ENCODE measurements at places on chromosomes 12 and 14. TPM values are rescaled to one million over a fixed set of nuclear protein-coding genes. Genes with fewer than 3 reads are reported as not detected.

GRCh38 chr14:100988956-100989355 lies 85.4 kb upstream of the RTL1 start:
- no peaks in the 10 kb centered on the region for H3K36me3 ChIP-seq
- no peak overlapping the region for H3K4me3 ChIP-seq
- DNase-seq = no peak
- no peaks in the 10 kb centered on the region for H3K27me3 ChIP-seq

DNA sequence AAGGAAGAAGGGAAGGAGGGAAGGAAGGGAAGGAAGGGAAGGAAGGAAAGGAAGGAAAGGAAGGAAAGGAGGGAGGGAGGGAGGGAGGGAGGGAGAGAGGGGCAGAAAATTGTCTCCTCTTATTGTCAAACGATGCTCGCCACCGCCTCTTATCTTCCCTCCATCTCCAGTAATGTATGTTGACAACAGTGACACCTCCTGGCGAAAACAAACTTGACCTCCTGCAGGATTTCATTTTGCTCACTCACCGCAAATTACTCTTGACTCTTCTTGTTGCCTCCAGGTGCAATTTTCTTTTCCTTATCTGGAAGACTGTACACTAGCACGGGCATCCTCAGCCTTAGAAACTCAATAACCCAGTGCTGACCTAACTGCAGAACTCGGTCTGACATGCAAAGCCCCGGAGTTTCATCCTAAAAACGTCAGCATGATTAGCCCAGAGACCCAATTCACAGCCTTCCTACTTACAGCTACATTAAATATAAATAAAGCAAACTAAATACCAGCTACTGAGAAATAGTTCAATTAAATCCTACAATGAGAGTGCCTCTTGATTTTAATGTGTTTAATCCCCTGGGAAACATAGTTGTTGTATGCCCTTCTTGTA lies 512.4 kb upstream of the TMPO start:
- no peaks in the 10 kb centered on the region for H3K4me1 ChIP-seq
- DNase-seq = no peak
- H3K27ac ChIP-seq = no peak overlapping the region
- no peak overlapping the region for H3K4me3 ChIP-seq

- H3K36me3 ChIP-seq = no peaks in the 10 kb centered on the region
- H3K27ac ChIP-seq = no peak overlapping the region
- DNase-seq = no peak
- no peak overlapping the region for H3K4me3 ChIP-seq
- H3K27me3 ChIP-seq = no peaks in the 10 kb centered on the region
Measured at GRCh38 chr14:73438993-73439392, 19.4 kb downstream of the NUMB start.

GRCh38 chr14:58733451-58734208 lies 95.9 kb downstream of the DACT1 start:
- H3K4me3 ChIP-seq = no peak overlapping the region
- H3K36me3 ChIP-seq = no peaks in the 10 kb centered on the region
- no peaks in the 10 kb centered on the region for H3K27me3 ChIP-seq
- no peak overlapping the region for H3K27ac ChIP-seq
- no peaks in the 10 kb centered on the region for H3K4me1 ChIP-seq
- DNase-seq = no peak

- no peak overlapping the region for H3K4me3 ChIP-seq
- no peaks in the 10 kb centered on the region for H3K4me1 ChIP-seq
- DNase-seq = no peak
- no peak overlapping the region for H3K27ac ChIP-seq
- H3K36me3 ChIP-seq = no peaks in the 10 kb centered on the region
- H3K27me3 ChIP-seq = no peaks in the 10 kb centered on the region
Measured at GRCh38 chr14:61609191-61609843, 86.0 kb upstream of the HIF1A start.

DNA sequence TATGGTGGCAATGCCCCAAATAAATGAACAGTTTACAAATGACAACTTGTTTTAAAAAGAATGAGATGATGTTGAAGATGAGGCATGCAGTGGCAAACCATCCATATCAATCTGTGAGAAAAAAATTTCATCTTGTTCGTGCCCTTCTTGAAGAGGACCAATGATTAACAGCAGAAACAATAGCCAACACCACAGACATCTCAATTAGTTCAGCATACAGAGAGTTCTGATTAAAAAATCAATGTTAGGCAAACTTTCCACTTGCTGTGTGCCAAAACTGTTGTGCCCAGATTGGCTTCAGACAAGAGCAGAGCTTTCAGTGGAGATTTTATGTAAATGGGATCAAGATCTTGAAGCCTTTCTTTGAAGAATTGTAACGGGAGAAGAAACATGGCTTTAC lies 329.9 kb downstream of the BMP4 start:
- no peaks in the 10 kb centered on the region for H3K27me3 ChIP-seq
- DNase-seq = no peak
- H3K27ac ChIP-seq = no peak overlapping the region
- no peaks in the 10 kb centered on the region for H3K36me3 ChIP-seq
- H3K4me3 ChIP-seq = no peak overlapping the region

DNA sequence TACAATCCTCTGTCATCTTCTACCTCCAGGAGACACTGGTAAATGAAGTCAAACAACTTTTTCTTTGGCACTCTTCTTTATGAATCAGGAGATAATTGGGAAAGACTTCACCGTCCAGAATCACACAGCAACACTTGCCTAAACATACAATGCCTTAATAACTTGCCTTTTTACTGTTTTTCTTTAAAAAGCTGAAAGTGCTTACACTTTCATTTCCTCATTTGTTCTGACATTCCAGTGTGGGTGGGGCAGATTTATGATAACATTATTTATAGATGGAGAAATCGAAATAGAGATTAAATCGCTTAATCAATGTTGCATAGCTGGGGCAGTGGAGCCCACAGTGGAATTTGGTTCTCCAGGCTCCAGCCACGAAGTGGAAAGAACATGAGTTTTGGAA lies 2.8 kb upstream of the FRS2 start:
- peaks cover 12% of the 10 kb centered on the region for H3K4me1 ChIP-seq
- H3K4me3 ChIP-seq = no peak overlapping the region
- DNase-seq = no peak

GRCh38 chr14:102645746-102646440 lies 53.4 kb downstream of the RCOR1 start:
- H3K4me3 ChIP-seq = no peak overlapping the region
- no peaks in the 10 kb centered on the region for H3K27me3 ChIP-seq
- H3K27ac ChIP-seq = no peak overlapping the region
- DNase-seq = no peak
- peaks cover 15% of the 10 kb centered on the region for H3K4me1 ChIP-seq

DNA sequence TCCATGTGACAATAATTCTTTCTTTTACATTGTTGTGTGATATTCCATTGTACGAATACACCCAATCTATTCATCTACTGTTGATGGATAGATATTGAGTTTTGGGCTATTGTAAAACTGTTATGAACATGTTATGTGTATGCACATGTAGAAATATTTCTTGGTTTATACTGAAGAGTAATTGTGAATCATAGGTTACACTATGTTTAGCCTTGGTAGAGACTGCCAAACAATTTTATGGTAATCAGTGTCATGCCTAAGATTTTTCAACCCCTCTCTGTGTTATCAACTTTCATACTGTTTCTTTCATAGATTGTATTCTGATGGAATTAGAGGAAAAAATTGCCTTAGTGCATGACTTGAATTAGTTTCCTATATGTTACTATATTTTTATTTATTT lies 39.5 kb downstream of the FRMD6 start:
- no peak overlapping the region for H3K27ac ChIP-seq
- DNase-seq = no peak
- no peak overlapping the region for H3K4me3 ChIP-seq

- H3K27ac ChIP-seq = no peak overlapping the region
- no peaks in the 10 kb centered on the region for H3K36me3 ChIP-seq
- no peak for DNase-seq
- no peak overlapping the region for H3K4me3 ChIP-seq
- H3K27me3 ChIP-seq = peaks cover 9% of the 10 kb centered on the region
Measured at GRCh38 chr12:48022676-48023385, 18.6 kb upstream of the COL2A1 start.

DNA sequence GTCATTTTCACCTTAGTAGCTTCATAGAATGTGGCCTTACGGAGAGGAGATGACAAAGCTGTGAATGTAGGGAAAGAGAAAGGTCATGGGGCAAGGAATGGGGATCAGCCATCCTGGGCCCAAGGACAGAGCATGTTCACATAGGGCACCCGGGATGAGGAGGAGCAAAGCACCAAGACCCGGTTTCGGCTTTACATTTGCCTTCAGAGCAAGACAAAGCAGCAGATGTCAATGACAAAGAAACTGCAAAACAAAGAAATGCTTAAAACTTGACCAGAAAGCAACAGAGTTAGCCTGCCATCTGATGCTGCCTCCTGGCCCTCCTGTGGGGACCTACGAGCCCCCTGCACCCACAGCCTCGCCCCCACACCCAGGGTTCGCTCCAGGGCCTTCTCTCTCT lies 249.2 kb downstream of the SLC41A2 start:
- peaks cover 9% of the 10 kb centered on the region for H3K4me1 ChIP-seq
- no peak overlapping the region for H3K27ac ChIP-seq
- peaks cover 4% of the 10 kb centered on the region for H3K36me3 ChIP-seq
- H3K27me3 ChIP-seq = no peaks in the 10 kb centered on the region
- no peak overlapping the region for H3K4me3 ChIP-seq

DNA sequence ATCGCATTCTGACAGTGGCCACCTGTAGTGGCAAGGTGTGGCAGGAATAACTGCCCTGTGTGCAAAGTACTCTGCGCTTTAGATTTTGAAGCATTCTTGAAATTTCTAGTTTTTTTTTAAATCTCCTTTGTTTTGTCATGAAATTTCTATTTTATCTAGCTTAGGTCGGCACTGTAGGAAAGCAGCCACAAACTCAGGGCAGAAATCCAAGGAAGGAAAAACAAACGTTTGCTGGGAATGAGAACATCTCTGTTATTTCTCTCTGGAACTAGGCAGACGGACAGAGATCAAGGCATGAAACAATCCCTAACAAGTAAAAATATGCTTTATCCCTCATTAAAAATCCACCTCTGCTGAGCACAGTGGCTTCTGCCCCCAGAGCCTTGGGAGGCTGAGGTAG lies 1.3 kb upstream of the NR2C1 start:
- no peaks in the 10 kb centered on the region for H3K36me3 ChIP-seq
- H3K4me3 ChIP-seq = no peak overlapping the region
- peaks cover 17% of the 10 kb centered on the region for H3K4me1 ChIP-seq
- no peak for DNase-seq
- H3K27ac ChIP-seq = no peak overlapping the region
- H3K27me3 ChIP-seq = no peaks in the 10 kb centered on the region

DNA sequence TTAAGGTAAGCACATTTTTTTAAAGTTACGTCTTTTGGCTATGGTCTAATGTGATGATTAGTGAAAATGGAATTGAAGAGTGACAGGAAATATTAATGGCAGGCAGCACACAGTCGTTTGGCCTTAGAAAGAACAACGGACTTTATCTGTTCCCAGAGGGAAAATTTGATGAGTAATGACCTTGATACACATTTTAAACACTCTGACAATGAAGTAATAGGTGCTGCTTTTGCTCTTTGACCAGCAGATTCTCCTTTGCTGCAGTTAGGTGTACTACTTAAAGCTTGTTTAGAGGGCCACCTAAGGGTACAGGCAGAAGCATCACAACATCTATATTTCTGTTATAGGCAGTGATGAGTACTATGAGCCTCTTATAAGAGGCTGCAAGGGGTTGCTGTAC lies 27.1 kb upstream of the RNU6-8 start:
- H3K4me3 ChIP-seq = no peak overlapping the region
- no peaks in the 10 kb centered on the region for H3K27me3 ChIP-seq
- H3K36me3 ChIP-seq = no peaks in the 10 kb centered on the region
- no peak overlapping the region for H3K27ac ChIP-seq

- no peaks in the 10 kb centered on the region for H3K27me3 ChIP-seq
- peaks cover 45% of the 10 kb centered on the region for H3K4me1 ChIP-seq
- no peak for DNase-seq
Measured at GRCh38 chr12:57085999-57086492, 2.9 kb upstream of the NAB2 start.

- H3K36me3 ChIP-seq = peaks cover 55% of the 10 kb centered on the region
- DNase-seq = no peak
- no peaks in the 10 kb centered on the region for H3K27me3 ChIP-seq
- no peak overlapping the region for H3K4me3 ChIP-seq
Measured at GRCh38 chr12:56721216-56721615, 3.9 kb downstream of the NACA start.

DNA sequence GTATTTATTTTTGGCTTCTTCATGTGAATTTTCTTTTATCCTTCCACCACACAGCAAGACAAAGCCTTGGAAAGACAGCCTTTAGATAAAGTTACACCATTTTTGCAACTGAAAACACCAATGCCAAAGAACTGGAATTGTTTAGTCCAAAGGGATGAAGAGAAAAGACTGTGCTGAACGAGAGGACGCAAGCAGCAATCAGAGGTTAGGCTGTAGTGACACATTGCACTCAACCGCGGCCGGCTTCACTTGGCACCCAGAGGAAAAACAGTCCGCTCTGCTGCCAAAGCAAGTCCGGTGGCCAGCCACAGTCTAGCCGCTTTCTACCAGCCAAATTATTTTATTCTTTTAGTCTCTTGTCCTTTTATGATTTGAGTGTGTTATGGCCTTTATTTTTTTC lies 49.1 kb upstream of the KCNJ8 start:
- DNase-seq = no peak
- H3K36me3 ChIP-seq = no peaks in the 10 kb centered on the region
- H3K4me1 ChIP-seq = no peaks in the 10 kb centered on the region
- no peak overlapping the region for H3K4me3 ChIP-seq

Gene CCDC196
- total RNA-seq = not detected

Gene GPRC5D
- not detected for total RNA-seq

Gene KCNH3
- total RNA-seq = 2.4 TPM

Gene GPX2
- not detected for total RNA-seq

Gene RNASE3
- not detected for total RNA-seq

Gene WASHC3
- 16.9 TPM for total RNA-seq

Gene KITLG
- not detected for total RNA-seq

Gene FBXO21
- total RNA-seq = 67.9 TPM

Gene CD4
- 136 TPM for total RNA-seq

Gene GALNT6
- 13.7 TPM for total RNA-seq
